ENCODE measurements at places on chromosomes 12 and 14. TPM values are rescaled to one million over a fixed set of nuclear protein-coding genes. Genes with fewer than 3 reads are reported as not detected.

TIMELESS gene
- 9.1 TPM for total RNA-seq

- DNase-seq = no peak
- no peaks in the 10 kb centered on the region for H3K27me3 ChIP-seq
- H3K4me3 ChIP-seq = no peak overlapping the region
- no peaks in the 10 kb centered on the region for H3K36me3 ChIP-seq
Observed at GRCh38 chr12:78248321-78248720, 417.6 kb downstream of the NAV3 start.

- peaks cover 26% of the 10 kb centered on the region for H3K36me3 ChIP-seq
- H3K4me3 ChIP-seq = peak overlapping the region; percentile 74
- no peaks in the 10 kb centered on the region for H3K27me3 ChIP-seq
- H3K27ac ChIP-seq = peak overlapping the region; percentile 100
- no peak for DNase-seq
- peaks cover 31% of the 10 kb centered on the region for H3K4me1 ChIP-seq
Observed at GRCh38 chr12:12724421-12725085, 7.4 kb downstream of the CDKN1B start.

DNA sequence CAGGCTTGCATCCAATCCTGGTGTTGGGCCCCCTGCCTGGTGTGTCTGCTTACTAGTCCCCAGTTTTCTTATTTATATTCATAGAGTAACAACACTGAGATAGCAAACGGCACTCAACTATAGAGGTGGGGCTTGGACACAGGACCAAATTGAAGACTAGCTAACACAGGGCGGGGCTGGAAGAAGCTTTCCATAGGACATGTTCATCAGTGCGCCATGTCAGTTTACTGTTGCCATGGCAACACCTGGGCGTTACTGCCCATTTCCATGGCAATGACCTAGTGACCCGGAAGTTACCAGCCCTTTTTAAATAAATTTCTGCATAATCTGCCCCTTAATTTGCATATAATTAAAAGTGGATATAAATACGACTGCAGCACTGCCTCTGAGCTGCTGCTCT is 275.5 kb upstream of the TMEM132C start:
- no peak overlapping the region for H3K27ac ChIP-seq
- H3K4me3 ChIP-seq = no peak overlapping the region
- no peak for DNase-seq
- no peaks in the 10 kb centered on the region for H3K4me1 ChIP-seq
- H3K36me3 ChIP-seq = no peaks in the 10 kb centered on the region

- DNase-seq = no peak
- H3K27me3 ChIP-seq = no peaks in the 10 kb centered on the region
Observed at GRCh38 chr14:35965400-35965799, 139.3 kb downstream of the BRMS1L start.

GRCh38 chr14:67928375-67928774 is 108.8 kb downstream of the RAD51B start:
- H3K27ac ChIP-seq = no peak overlapping the region
- no peaks in the 10 kb centered on the region for H3K27me3 ChIP-seq
- no peaks in the 10 kb centered on the region for H3K36me3 ChIP-seq
- no peaks in the 10 kb centered on the region for H3K4me1 ChIP-seq

GRCh38 chr12:76943008-76943407 is 64.2 kb upstream of the CSRP2 start:
- DNase-seq = no peak
- no peaks in the 10 kb centered on the region for H3K27me3 ChIP-seq
- H3K4me3 ChIP-seq = no peak overlapping the region
- H3K36me3 ChIP-seq = no peaks in the 10 kb centered on the region
- no peak overlapping the region for H3K27ac ChIP-seq

AGAP2 gene
- total RNA-seq = 2.0 TPM

LRRC9 gene
- not detected for total RNA-seq

- H3K27ac ChIP-seq = no peak overlapping the region
- no peak for DNase-seq
- H3K27me3 ChIP-seq = no peaks in the 10 kb centered on the region
- H3K4me1 ChIP-seq = peaks cover 21% of the 10 kb centered on the region
- H3K36me3 ChIP-seq = no peaks in the 10 kb centered on the region
Observed at GRCh38 chr14:68590201-68590522, 202.7 kb downstream of the ZFP36L1 start.

RNASE9 gene
- not detected for total RNA-seq

DNA sequence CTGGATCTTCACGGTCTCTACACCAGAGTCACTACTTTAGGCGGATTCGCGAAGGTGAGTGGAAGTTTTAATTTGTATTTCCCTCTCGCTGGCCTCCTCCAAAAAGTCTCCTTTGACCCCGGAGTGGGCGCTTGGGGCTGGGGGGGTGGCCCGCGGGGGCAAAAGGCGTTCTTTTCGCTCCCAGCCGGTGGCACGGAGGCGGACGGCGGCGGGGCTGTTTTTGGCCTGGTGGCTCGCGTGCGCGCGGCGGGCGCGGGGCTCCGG is 510 bp downstream of the ARID2 start:
- H3K27me3 ChIP-seq = no peaks in the 10 kb centered on the region
- no peak for DNase-seq
- H3K4me1 ChIP-seq = peaks cover 30% of the 10 kb centered on the region
- H3K36me3 ChIP-seq = no peaks in the 10 kb centered on the region
- H3K27ac ChIP-seq = peak overlapping the region; percentile 99

GRCh38 chr12:64749461-64750200 is 9.6 kb downstream of the GNS start:
- no peaks in the 10 kb centered on the region for H3K36me3 ChIP-seq
- H3K4me3 ChIP-seq = no peak overlapping the region
- no peak for DNase-seq
- H3K4me1 ChIP-seq = peaks cover 46% of the 10 kb centered on the region
- peak overlapping the region; percentile 72 for H3K27ac ChIP-seq
- H3K27me3 ChIP-seq = no peaks in the 10 kb centered on the region

DNA sequence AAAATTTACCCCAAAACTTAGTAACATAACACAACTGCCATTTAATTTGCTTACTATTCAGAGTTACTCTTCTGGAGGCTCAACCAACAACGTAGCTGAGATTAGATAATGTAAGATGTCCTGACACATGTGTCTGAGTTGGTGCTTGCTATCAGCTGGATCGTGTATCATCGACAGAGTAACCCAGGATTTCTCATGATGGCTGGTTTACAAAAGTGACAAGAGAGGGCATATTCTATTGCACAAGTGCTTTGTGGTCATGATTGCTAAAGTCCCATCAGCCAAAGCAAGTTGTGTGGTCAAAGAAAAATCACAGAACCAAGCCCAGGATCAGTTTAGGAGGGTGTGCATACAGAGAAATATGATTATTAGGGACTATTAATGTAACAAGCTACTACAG is 73.4 kb downstream of the CAPZA3 start:
- DNase-seq = no peak
- H3K27me3 ChIP-seq = no peaks in the 10 kb centered on the region
- H3K27ac ChIP-seq = no peak overlapping the region
- H3K4me1 ChIP-seq = no peaks in the 10 kb centered on the region

DNA sequence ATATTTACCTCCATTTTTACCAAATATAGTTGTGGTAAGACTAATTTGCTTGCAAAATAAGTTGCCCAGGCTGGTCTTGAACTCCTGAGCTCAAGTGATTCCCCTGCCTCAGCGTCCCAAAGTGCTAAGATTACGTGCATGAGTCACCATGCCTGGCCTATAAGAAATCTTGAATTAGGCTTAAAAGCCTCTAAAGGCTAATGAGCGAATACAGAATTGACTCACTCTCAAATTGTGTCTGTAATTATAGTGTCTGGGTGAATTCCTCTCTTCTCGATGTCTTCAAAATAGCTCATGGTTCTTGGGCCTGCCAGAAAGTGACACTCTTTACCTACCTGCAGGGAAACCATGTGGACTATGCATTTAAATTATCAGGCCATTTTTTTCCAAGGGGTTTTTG is 403.5 kb downstream of the SLC16A7 start:
- H3K4me1 ChIP-seq = no peaks in the 10 kb centered on the region
- H3K27me3 ChIP-seq = no peaks in the 10 kb centered on the region
- DNase-seq = no peak
- no peak overlapping the region for H3K27ac ChIP-seq
- H3K36me3 ChIP-seq = no peaks in the 10 kb centered on the region

- no peaks in the 10 kb centered on the region for H3K27me3 ChIP-seq
- no peak overlapping the region for H3K27ac ChIP-seq
- no peaks in the 10 kb centered on the region for H3K36me3 ChIP-seq
- no peak overlapping the region for H3K4me3 ChIP-seq
- DNase-seq = no peak
Observed at GRCh38 chr14:37124614-37125013, 47.8 kb downstream of the SLC25A21 start.

IL31 gene
- not detected for total RNA-seq

GRCh38 chr12:31589598-31589903 is 1.4 kb downstream of the DENND5B start:
- H3K36me3 ChIP-seq = no peaks in the 10 kb centered on the region
- peak overlapping the region; percentile 89 for H3K27ac ChIP-seq
- no peak for DNase-seq
- H3K4me3 ChIP-seq = peak overlapping the region; percentile 83
- peaks cover 19% of the 10 kb centered on the region for H3K4me1 ChIP-seq
- peaks cover 7% of the 10 kb centered on the region for H3K27me3 ChIP-seq

DNA sequence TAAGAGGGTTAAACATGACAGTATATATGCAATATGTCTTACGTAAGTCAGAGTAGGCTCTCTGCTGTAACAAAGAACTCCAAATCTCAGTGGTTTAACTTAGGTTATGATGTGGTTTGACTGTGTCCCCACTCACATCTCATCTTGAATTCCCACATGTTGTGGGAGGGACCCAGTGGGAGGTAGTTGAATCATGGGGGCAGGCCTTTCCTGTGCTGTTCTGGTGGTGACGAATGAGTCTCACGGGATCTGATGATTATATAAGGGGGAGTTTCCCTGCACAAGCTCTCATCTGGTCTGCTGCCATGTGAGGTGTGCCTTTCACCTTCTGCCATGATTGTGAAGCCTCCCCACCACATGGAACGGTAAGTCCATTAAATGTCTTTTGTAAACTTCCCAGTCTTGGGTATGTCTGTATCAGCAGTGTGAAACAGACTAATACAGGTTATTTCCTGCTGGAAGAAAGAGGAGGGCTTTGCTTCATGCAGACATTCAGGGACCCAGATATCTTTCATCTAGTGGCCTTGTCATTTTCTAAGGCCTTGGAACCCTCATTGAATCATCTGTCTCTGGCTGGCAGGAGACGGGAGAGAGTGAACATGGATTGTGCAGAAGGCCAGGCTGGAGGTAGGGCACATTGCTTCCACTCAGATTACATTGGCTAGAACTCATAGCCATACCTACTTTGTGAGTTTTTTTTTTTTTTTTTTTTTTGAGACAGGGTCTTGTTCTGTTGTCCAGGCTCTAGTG is 96.1 kb downstream of the CRADD start:
- H3K4me1 ChIP-seq = peaks cover 20% of the 10 kb centered on the region
- no peak overlapping the region for H3K27ac ChIP-seq
- DNase-seq = no peak
- H3K36me3 ChIP-seq = no peaks in the 10 kb centered on the region

- H3K36me3 ChIP-seq = no peaks in the 10 kb centered on the region
- peaks cover 15% of the 10 kb centered on the region for H3K4me1 ChIP-seq
- no peaks in the 10 kb centered on the region for H3K27me3 ChIP-seq
- H3K4me3 ChIP-seq = no peak overlapping the region
Observed at GRCh38 chr12:22413592-22413991, 79.1 kb upstream of the ST8SIA1 start.

DNA sequence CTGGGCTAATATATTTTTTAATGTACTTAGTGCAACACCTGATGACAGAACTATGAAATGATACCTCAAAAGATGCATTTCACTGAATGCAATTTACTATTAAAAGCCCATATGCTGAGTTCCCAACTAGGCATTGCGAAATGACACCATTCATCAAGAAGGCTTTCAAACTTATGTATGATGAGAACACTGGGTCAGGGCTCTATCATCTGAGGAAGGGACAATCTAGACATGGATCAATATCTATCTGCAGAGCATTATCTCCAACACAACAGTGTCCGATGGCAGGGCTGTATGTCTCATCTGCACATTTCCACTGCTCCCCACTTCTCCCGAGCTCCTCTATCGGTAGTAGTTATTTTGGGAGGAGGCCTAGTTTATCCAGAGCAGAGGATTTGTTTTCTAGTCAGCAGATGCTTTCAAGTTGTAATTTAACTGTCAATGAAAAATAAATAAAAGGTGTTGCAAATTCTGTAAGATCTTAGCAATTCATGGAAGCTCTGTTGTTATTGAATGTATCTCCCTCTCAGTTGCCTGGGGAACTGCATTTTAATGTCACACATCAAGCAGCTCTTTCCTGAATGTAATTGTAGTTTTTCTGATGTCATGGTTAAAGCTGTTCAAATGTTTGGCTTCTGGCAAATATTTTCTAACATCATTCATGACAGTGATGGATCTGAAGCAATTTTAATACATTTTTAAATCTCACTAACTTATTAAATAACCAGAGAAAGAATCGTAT is 7.4 kb upstream of the GCH1 start:
- H3K27ac ChIP-seq = no peak overlapping the region
- no peaks in the 10 kb centered on the region for H3K4me1 ChIP-seq
- no peak overlapping the region for H3K4me3 ChIP-seq
- no peaks in the 10 kb centered on the region for H3K36me3 ChIP-seq
- no peak for DNase-seq

DNA sequence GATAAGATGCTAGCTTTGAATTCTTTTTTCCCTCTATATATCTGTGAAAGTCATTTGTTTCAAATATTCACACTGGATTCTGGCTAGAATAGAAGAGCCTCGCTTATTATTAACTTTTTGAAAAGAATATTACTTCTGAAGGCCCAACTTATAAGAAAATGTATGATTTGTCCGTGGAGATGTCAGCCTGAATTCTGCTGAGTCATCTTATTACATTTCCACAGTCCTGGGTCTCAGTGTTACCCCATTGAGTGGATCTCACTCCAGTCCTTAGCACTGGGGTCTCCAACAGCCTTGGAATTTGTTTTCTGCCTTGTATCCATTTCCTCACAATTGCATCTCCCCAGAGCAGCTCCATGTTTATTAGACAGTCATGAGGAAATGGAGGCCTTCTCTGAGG is 907.9 kb downstream of the VRK1 start:
- no peak overlapping the region for H3K27ac ChIP-seq
- H3K4me3 ChIP-seq = no peak overlapping the region
- H3K36me3 ChIP-seq = no peaks in the 10 kb centered on the region
- no peaks in the 10 kb centered on the region for H3K4me1 ChIP-seq

RDH12 gene
- total RNA-seq = 0.17 TPM

ACOT4 gene
- 5.5 TPM for total RNA-seq

DNA sequence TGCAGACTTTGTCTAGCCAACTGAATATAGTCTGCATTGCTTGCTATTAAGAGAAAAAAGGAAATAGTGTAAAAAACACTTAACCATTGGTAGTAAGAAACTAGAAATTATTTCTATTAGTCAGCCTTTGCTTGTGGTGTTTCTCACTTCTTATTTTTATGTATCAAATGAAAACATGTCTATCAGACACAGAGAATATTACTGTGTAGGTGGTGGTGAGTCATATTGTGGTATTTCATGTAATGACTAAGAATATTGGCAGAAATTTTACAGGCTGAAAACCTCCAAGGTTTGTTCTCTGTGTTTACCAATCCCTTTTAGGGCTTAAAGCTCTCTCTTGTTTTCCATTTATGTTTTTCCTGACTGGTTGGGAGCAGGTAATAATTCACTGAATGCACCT is 87.2 kb downstream of the DAAM1 start:
- H3K27me3 ChIP-seq = no peaks in the 10 kb centered on the region
- H3K4me3 ChIP-seq = no peak overlapping the region
- DNase-seq = no peak
- no peak overlapping the region for H3K27ac ChIP-seq
- peaks cover 16% of the 10 kb centered on the region for H3K4me1 ChIP-seq
- H3K36me3 ChIP-seq = no peaks in the 10 kb centered on the region
